Urinary bladder (tissue), 4 donors: ENCODE measurements at places on chromosomes 6 and 20. TPM values are rescaled to one million over a fixed set of nuclear protein-coding genes. Genes with fewer than 3 reads are reported as not detected.

Gene SIRPD
- not detected for total RNA-seq

Gene PLEKHG1
- 39.5 TPM for total RNA-seq

Gene SLC22A7
- not detected for total RNA-seq

Gene C20orf202
- 0.21 TPM for total RNA-seq

Gene DEFB124
- total RNA-seq = not detected

Gene ANKRD66
- not detected for total RNA-seq

Gene C6orf58
- not detected for total RNA-seq

Gene CDSN
- total RNA-seq = not detected

Gene SEL1L2
- total RNA-seq = 1.9 TPM

Gene OCSTAMP
- total RNA-seq = not detected

Gene PBOV1
- total RNA-seq = not detected

Gene C2
- 4.0 TPM for total RNA-seq

Gene ADGRG6
- 124 TPM for total RNA-seq

Gene DLK2
- total RNA-seq = 2.0 TPM

Gene FYN
- 201 TPM for total RNA-seq

DNA sequence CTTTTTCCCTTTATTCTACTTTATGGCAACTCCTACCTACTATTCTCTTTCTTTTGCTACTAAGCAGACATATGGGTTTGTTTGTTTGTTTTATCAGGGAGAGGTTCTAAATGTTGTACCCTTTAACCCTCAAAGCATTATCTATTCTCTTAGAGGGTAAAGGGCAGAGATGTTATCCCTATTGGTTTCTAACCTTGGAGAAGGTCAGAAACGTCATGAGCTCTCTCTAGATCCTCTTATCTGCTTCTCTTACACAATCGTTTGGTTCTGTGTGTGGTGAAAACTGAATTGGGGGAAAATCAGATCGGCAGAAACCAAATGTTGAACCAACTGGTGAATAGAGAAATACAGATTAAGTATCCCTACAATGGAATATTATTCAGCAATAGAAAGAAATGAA is 6.4 kb upstream of the MPC1 start:
- DNase-seq = no peak

- DNase-seq = no peak
Observed at GRCh38 chr20:40724566-40724965, 35.5 kb upstream of the MAFB start.

GRCh38 chr6:51292659-51293058 is 474.0 kb downstream of the TFAP2B start:
- no peak for DNase-seq

DNA sequence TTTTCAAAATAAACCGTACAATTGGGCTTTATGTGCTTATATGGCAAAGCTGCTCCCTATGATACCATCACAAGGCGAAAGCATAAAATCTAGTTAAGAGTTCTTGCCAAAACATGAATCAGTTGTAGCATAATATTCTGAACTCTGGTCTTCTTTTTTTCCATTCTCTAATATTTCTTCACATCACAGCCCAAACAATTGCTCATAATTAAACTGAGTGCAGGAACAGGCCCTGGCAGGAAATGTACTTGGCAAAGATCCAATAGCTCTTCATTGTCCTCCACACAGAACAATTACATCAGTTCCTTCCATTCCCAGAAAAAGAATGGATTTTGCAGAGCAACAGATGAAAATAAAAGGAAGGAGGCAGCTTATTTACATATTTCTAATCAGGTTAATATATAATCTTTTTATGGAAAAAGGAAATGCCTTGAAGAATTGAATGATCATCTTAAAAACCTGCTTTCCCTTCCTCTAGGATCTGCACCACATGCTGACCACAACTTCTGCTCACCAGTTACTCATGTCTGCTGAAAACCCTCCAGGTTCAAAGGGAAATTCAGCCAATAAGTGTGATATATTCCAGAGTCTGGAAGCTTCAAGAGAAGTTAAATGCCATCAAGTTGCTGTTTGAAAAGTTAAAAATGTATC is 123.3 kb upstream of the COL21A1 start:
- DNase-seq = peak; percentile 82

- DNase-seq = no peak
Observed at GRCh38 chr6:84408028-84408427, 180.6 kb upstream of the CEP162 start.

DNA sequence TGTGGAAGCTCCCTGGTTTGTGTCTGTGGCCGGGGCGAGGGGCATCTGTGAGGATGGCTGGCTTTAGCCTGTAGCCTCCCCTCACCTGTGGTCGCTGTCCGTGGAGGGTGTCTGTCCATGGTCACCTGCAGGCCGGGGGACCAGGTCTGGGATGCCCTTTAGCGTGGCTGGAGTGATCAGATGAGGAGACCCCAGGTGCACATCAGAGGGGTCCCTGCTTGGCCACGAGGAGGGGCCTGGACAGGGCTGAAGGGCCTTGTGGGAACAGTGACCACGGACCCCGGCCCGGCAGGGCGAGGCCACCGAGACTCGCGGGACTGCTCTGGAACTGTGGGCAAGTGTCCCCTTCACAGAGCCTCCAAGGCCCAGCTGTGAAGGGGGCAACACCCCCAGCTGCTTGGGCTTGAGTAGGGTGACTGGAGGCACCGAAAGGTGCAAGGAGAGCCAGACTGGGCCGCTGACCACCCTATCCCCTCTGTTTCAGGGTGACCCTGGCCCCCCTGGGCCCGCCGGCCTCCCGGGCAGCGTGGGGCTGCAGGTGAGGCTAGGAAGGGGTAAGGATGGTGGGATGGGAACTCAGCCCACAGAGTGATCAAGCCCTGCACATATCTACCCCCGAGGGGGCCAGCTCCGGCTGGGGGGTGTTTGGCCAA is 8.6 kb downstream of the COL9A3 start:
- DNase-seq = no peak

DNA sequence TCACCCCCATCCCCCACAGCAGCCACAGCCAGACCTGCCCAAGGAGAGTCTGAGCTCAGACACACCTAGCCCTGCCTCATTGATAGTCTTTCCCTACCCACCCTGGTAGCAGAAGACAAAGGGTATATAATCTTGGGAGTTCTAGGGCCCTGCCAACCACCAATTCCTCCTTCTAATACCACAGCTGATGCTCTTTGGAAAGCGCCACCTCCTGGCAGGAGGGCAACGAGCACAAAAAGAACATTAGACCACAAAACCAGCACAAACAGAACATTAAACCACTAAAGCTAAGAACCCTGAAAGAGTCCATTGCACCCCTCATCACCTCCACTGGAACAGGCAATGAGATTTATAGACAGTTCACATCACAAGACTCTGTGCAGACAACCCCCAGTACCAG is 195.8 kb upstream of the FUT9 start:
- no peak for DNase-seq

DNA sequence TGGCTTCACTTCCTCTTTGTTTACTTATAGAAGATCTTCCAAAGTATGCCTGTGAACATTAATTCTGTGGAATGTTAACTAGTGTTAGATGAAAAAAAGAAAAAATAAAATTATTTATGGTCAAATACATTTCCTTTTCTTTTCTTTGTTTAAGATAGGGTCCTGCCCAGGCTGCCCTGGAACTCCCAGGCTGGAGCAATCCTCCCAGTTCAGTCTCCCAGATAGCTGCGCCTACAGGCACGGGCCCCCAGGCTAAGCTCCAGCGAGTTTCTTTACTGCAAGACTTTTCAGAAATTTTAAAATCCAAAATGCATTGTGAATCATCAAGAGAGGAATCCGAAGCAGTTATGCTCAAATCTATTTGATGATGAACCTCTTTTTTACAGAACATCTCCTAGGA is 39.3 kb upstream of the IL20RA start:
- DNase-seq = no peak

DNA sequence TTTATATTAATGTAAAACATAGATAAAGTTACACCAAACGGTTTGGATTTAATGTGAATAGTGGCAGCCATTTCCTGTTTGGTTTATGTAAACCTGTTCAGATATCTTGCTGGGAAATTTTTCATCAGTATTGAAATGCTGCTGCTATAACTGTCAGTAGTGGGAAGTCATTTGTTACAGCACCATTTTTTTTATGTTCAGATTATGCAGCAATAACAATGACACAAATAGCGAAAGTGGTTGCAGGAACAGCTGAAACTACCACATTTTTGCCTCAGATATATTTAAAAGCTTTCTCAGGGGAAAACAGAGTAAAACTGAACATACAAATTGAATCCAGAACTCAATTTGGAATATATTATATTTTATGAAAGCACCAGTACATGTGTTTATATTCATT is 128.8 kb upstream of the SIM1 start:
- no peak for DNase-seq

DNA sequence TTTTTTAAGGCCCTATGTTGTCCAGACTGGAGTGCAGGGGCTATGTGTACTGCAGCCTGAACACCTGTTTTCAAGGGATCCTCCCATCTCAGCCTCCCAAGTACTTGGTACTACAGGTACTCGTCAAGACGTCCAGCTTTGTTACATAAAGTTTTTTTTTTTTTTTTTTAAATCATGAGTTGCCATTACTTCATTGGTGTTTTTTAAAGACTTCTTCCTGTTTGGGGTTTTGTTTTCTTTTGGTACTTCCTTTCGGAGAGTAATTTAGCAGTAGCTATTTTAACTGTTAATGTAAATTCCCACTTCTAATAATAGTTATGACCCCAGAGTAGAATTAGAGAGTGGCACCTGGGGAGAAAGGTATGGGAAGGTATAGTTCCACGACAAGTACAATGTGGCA is 10.5 kb downstream of the ZNFX1 start:
- DNase-seq = no peak

DNA sequence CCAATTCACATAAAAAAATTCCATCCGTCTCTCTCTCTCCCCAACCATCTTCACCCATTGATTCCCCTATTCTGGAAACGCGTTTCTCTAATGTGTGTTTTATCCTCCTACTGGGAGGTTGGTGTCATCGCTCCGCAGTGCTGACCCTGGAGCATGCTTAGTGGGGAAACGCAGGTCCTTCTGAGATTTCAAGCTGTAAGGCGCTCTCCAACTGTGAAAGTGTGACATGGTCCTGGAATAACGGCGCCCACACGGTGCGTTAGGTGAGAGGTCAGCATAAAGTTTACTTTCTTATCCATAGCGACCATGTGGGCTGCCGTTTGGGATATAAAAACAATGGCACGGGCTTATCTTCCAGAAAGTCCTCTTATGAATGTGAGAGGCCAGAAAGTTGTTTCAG is 123.9 kb downstream of the WDR27 start:
- no peak for DNase-seq

DNA sequence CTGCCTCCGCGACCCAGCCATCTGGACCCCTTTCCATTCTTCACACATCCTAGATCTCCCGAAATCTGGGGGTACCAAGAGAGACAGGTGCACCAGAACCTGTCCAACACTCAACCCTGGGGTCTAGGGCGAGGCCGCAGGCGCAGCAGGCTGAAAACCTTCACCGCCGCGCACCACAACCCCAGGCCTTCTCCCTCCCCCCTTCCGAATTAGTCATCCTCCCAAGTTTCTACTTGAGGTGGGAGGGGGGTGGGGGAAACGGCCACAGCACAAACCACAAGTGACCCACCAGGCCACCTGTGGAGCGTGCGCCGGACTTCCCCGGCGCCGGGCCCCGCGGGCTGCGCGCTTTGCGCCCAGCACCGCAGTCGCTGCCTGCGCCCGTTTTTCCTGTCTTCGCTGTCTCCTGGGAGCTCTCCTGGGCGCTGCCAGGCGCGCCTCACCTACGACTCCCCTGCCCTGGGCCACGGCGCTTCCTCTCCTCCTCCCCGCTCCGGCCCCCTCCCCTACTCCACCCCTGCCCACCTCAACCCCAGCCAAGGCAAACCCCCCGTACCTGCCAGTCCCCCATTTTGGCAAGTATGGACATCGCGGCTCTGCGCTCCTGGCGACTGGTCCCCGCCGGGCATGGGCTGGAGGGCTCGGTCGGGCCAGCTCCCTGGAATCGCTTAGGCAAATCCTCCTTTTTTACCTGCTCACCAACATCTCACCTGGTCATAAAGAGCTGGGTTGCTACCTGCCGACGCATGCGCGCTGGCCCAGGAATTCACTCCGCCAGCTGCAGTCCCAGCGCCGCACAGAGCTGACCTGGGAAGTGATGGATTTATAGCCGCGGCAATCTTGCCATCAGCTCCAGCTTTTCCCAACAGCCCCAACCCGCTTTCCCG is 4.2 kb upstream of the TFAP2A start:
- DNase-seq = no peak

DNA sequence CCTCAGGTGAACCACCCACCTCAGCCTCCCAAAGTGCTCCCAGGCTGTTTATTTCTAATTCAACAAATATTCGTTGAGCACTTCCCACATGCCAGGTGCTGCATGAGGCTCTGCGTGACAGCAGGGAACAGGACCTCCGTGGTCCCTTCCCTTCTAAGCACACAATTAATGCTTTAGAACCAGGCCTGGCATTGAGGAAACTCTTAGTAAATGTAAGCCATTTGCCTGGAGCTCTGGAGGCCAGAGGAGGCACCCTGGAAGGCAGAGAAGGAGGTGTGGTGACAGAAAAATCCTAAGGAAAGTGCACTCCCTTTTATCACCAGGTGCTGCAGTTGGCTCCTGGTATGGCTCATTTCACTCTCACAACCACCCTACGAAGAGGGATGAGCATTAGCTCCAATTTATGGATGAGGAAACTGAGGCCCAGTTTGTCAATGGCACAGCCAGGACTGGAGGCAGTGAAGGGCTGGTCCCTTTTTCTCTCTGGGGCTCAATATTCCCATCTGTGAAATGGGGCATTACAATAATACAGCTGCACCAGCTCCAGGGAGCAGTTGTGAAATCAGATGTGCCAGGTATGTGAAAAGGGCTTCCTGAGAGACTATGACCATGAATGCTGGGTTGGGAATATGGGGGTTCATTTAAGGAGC is 8.1 kb upstream of the ID1 start:
- no peak for DNase-seq

DNA sequence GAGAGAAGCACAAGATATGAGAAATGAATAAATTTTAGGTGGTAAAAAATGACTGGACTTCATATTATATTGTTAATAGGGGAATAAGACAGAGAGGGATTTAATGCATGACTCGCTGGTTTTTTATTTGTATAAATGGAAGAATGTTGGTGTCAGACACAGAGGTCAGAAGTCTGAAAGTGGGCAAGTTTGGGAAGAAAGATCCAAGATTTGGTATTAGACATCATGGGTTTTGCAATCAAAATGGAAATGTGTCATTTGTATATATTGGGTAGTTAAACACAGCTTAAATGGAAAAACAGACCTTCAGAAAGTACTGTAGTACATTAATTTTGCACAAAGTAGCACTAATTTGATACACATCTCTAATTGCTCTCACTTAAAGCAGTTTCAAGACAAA is 96.2 kb downstream of the EYA4 start:
- no peak for DNase-seq

GRCh38 chr6:33817489-33817888 is 13.7 kb upstream of the MLN start:
- no peak for DNase-seq

DNA sequence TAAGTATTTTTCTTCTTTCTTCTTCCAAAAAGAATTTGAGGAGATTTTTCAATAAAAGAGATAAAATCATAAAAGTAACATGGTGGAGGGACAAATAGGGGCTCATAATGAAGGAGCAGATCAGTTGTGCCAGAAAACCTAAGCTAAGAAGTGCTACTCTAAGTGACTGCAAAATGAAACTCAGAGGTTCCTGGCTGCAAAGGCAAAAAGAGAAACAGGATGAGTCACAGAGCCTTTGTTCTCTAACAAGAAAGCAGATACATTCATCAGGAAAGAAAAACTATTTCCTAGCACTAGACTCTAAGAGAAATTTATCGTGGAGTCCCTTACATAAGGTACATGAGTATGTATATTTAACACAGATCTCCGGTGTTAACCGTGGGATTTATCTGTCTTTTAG is 49.8 kb downstream of the TSHZ2 start:
- DNase-seq = no peak

GRCh38 chr20:10504994-10505730 is 70.1 kb downstream of the SLX4IP start:
- peak; percentile 80 for DNase-seq
